ENCODE measurements at places on chromosomes 16 and 17.

DNA sequence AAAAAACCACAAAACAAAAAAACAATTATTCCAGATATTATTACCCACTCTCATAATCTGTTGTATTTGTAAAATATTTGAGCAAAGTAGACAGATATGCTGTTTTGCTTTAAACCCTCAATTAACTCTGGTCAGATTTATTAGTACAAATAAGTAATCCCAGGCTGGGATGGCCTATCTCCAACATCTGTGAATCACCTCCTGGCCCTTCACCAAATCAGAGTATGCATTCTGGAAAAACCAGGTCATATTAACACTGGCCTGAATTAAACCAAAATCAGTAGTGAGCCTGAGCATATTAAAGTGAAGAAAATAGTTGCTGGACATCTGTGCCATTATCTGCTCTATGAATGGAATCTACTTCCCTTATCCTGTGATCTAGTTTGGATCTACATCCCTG is 41.0 kb downstream of the STAT3 start:
- peak; percentile 85 for DNase-seq

- no peak for DNase-seq
Observed at GRCh38 chr16:87507351-87508069, 14.7 kb upstream of the ZCCHC14 start.

GRCh38 chr17:36921095-36921851 is 16.0 kb upstream of the LHX1 start:
- peak; percentile 72 for DNase-seq

- DNase-seq = no peak
Observed at GRCh38 chr17:31417051-31417792, 25.7 kb downstream of the RAB11FIP4 start.

- DNase-seq = no peak
Observed at GRCh38 chr16:49904348-49905062, 48.6 kb upstream of the ZNF423 start.

- DNase-seq = no peak
Observed at GRCh38 chr17:214881-215331, 33.5 kb upstream of the DOC2B start.

- no peak for DNase-seq
Observed at GRCh38 chr16:4713663-4714501, 20.2 kb downstream of the ANKS3 start.

DNA sequence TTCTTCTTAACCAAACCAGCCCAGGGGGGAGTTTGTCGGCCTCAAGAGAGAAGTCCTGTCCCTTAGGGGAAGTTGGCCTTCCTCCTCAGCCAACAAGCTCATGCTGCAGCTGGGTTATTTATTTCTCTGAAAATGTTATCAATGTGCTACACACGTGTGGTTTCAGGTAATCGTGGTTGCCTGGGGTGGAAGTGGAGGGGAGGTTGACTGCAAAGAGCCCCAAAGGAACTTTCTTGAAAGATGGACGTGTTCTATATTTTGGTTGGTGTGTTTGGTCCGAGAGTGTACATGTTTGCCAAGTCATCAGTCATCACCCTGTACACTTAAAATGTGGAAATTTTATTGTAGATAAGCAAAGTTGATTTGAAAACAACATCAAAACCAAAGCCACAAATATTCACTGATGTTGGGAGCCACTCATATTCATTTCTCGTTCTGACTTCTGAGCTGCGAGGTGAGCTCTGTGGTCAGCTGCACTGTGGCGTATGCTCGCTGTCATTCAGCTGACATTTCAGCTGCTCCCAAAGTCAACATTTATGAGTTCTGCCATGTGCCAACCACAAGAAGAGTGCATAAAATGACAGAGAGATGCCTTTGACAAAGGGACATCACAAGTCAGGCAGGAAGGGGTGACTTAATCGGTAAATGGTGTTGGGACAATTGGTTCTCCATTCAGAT is 26.5 kb upstream of the ADGRG1 start:
- peak; percentile 27 for DNase-seq

DNA sequence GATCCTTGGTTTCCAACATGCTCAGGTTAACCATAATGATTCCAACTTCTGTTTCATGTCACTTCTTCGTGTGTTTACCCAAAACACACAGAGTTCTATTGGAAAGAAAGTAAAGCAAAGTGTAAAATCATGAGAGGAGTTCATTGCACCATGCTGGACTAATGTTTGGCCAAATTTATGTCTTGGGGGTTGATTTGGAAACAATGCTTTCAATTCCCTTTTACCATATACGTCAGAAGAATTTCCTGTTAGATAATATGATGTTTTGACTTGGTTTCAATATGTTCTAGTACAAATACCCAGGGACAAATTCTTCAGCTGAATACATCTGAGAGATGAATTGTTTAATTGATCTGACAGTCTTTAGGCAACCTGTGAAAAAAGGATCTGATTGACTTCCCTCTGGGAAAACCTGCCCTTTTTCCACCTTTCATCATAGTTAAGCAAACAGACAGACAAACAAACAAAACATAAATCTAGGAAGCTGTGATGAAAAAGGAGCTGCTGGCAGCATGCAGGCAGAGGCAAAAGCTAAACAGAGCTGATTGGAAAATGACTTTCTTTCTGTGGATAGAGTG is 26.0 kb upstream of the MPHOSPH6 start:
- DNase-seq = no peak

DNA sequence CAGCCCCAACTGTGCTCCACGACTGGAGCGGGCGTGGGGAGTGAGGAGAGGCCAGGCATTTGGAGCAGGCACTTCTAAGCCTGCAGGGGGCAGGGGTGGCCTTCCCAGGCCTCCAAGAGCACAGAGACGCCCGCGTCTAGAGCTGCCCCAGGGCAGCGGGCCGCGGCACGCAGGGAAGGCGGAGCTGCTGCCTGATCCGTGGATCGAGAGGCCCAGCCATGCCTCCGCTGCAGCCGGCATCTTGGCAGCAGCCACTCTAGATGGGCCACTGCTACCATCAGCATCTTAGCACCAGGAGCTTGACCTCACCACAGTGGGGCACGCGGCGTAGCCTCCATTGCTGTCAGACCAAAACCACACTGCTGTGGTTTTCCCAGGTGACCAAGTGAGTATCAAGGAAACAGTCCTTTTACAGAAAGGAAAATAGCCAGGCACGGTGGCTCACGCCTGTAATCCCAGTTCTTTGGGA is 20.4 kb upstream of the WDR45B start:
- DNase-seq = peak; percentile 12

- DNase-seq = no peak
Observed at GRCh38 chr17:50468304-50469207, at the start of gene CHAD. TSS of gene CHAD (minus strand) at chr17:50468880. CDS start at chr17:50468813, 67 bp downstream.

GRCh38 chr17:58370309-58370708 is 18.3 kb upstream of the SUPT4H1 start:
- no peak for DNase-seq

DNA sequence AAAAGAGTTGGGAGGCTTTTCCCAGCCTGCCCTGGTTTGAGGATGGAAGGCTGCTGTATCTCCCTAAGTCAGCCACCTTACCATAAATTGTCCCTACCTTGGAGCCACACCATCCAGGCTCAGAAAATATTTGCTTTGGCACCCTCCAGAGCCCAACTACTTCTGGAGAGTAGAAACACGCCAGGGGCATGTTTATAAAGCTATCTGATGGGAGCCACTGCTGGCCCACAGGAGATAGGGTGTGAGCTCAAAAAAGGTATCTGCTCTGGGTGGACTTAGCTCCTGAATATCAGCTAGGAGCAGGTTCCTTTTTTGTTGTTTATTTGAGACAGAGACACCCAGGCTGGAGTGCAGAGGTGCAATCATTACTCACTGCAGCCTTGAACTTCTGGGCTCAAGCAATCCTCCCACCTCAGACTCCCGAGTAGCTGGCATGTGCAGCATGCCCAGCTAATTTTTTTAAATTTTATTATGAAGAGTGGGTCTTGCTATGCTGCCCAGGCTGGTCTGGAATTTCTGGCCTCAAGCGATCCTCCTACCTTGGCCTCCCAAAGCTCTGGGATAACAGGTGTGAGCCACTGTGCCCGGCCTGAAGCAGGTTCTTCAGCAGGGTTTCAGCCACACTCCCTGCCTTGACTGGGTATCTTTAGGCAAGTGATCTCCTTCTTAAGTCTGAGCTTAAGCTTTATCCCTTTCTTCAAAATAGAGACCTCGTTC is 147.1 kb downstream of the SALL1 start:
- no peak for DNase-seq

DNA sequence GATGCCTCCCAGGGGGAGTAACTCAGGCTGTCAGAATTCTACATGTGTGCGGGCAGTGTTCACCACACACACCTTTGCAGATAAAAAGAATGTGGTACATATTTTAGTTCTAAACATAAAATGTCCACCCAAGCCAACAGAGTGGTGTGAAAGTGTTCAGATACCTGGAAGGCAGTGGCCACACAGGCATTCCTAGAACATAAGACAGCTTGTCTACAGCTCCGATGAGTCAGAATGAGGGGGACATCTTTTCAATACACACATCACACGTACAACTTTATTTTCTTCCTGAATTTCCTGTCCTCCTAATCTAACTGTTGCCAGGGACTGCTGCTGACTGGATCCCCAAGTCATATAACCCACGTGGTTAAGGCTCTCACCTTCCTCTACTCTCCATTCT is 142.3 kb downstream of the ZFHX3 start:
- DNase-seq = peak; percentile 70

DNA sequence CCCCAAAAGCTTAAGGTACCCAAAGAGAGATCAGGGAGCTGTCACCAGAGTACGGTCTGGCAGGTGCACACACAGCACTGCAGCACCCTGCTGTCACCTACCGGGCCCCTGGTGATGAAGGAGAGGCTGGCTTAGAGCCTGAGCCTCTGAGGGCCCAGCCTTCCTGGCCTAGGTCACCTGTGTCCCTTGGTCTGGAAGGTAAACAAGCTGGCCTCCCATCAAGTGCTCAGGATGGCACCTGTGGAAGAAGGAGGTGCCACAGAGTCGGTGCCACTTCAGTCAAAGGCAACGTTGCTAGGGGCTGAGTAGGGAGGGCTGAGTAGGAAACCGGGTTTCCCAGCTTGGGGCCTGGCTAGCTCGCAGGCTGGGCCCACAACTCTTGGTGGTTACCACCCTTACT is 70.7 kb downstream of the COG7 start:
- no peak for DNase-seq

DNA sequence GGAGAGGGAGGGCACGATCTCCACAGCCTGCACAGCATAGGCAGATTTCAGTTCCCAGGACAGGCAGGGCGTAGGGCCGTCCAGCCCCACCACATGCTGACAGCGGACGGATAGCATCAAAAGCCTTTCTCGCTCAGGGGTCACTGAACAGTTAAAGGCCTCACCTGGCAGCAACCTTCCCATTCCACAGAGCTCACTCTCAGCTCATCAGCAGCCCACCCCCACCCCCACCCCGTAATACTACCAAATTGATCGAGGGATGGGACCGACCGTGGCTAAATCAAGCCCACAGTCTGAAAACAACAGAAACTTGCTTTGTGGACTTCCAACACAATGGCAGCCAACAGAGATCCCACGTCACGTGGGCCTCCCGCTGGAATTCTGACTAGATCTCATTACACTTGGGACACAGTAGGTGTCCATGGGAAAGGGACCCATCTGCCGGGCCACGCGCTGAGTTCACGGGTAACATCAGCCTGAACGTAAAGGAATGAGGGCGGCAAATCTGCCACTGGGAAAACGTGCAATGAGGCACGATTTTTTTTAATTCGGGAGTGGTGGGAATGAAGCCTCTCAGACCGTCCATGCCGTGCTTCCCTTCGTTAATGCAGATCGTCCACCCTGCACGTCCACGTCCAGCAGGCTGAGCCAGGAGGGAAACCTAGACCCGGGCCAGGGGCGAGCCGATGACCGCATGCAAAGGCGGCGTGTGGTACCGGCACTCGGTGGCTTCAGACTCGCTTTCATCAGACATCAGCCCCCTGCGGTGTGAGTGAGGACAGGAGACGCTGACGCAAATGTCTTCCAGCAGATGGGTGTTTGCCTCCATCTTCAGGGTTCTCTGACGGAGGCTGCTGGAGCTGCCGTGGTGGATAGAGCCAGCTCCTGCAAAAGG is 92.1 kb downstream of the TBC1D16 start:
- no peak for DNase-seq

DNA sequence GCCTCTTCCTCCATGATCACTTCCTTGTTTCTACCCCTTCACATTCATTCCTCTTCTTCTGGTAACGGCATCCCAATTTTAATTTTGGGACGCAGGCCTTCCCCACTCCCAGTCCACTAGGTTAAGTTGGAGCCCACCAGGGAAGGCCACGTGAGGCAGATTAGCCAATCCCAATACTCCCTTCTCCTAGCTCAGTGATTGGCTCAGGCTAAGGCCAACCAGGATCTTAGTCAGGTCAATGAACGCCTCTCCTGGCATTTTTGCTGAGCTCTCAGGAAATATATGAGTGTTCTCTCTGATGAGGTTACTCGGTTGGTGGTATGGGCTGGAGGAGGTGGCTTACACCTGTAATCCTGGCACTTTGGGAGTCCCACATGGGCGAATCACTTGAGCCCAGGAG is 15.4 kb downstream of the SEZ6L2 start:
- no peak for DNase-seq

GRCh38 chr17:58084317-58084981 is 1.2 kb downstream of the DYNLL2 start:
- DNase-seq = no peak

DNA sequence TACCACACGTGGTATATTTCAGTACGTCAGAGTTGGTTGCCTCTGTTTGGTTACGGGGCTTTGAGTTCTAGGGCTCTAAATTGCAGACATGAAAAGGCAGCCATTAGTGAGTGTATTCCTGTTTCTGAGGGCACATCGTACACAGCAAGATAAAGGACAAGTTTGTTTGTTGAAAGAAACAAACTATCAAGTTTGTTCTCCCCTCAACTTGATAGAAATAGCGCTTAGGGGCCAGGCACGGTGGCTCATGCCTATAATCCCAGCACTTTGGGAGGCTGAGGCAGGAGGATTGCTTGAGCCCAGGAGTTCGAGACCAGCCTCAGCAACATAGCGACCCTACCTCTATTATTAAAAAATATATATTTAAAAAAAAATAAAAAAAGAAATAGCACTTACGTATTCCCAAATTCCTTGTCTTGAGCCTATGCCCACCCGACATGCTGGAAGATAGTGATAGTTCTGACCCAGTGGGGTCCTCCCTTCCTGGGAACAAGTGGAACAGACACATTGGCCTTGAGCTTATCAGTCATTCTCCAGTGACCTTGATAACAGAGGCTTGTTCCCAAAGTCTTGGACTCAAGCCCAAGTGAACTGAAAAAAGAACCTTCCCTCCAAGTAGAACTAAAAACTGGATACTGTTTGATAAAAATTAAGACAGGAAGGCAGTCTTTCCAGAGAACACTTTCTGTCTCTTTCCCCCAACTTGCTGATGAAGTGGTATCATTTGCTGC is 139.9 kb upstream of the CACNG3 start:
- DNase-seq = no peak

GRCh38 chr17:1914661-1915083 is 84.9 kb downstream of the RPA1 start:
- no peak for DNase-seq
